ENCODE measurements at places on chromosomes 7 and 10.

DNA sequence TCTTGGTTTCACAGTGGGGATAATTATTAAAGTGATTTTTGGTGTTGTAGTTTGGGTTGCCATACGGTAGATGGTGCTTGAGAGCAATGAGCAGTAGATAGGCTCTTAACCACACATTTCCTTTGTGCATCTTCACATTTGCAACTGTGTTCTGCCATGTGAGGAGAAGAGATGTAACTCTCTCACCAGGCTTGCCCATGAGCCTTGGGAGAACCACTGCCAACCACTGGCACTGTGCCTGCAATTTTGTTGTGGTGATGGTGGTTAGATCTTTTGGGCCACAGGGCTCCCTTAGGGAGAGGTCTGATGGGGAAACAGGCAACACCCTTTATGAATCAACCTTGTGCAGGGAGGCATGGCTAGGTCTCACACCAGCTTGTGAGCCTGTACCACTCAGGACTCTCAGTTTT is 204.3 kb downstream of the CCDC7 start:
- DNase-seq = no peak

GRCh38 chr10:124325633-124325914 is 93.1 kb downstream of the OAT start:
- DNase-seq = no peak

GRCh38 chr10:98384531-98385133 is 30.4 kb downstream of the PYROXD2 start:
- DNase-seq = no peak

DNA sequence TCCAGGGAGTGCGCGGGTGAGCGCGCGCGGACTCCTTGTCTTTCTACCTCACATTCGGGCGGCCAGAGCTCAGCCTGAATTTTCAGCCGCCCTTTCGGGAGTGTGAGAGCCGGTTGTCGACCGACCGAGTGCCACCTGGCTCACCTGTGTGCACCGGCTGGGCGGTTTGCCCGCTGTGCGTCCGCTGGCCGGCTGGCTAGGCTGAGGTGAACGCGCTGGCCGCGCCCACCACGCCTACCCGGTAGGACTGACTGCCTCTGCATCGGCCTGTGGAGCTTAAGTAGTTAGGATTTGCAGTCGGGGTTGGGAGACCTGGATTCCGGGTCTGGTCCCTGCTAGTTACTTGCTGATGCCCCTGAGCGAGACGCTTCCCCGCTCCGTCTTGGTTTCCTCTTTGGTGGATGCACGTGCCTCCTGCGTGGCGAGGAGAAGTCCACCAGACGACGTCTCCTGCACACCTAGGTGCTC is 553 bp downstream of the TSPAN15 start:
- DNase-seq = no peak

- no peak for DNase-seq
Observed at GRCh38 chr10:114320249-114321116, 81.4 kb downstream of the VWA2 start.

DNA sequence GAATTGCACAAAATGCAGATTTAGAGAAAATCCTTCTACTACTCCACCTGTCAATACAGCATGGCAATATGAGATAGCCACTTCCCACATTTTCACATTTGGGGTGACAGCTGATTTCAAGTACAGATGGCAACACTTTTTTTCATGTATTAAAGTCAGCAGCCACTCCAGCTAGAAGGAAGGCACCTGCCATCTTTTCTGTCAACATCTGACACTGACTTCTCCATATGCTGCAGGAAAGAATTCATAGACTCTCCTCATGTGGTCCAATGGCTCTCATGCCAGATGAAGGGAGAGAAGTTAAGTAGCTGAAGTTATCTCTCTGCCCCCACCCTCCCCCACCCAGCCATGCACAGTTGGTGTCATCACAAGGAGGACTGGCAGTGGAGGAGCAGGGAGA is 912.0 kb downstream of the SORCS1 start:
- no peak for DNase-seq

DNA sequence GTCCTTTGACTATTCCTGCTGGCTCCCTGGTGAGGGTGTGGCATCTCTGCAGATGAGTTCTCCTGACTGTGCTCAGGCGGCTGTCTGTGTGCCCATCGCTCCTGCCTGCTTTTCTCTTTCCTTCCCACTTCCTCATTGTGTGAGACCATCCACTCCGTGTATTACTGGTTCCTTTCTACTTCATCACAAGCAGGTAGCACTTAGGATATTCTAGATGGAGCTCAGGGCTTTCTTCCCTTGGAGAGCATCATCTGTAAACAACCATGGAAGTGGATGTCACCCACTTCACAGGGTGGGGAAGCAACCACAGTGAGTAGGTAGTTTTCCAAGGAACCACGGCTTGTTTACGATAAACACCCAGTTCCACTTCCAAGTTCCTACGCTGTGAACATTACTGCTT is 15.7 kb downstream of the DNAJB6 start:
- DNase-seq = peak; percentile 34

DNA sequence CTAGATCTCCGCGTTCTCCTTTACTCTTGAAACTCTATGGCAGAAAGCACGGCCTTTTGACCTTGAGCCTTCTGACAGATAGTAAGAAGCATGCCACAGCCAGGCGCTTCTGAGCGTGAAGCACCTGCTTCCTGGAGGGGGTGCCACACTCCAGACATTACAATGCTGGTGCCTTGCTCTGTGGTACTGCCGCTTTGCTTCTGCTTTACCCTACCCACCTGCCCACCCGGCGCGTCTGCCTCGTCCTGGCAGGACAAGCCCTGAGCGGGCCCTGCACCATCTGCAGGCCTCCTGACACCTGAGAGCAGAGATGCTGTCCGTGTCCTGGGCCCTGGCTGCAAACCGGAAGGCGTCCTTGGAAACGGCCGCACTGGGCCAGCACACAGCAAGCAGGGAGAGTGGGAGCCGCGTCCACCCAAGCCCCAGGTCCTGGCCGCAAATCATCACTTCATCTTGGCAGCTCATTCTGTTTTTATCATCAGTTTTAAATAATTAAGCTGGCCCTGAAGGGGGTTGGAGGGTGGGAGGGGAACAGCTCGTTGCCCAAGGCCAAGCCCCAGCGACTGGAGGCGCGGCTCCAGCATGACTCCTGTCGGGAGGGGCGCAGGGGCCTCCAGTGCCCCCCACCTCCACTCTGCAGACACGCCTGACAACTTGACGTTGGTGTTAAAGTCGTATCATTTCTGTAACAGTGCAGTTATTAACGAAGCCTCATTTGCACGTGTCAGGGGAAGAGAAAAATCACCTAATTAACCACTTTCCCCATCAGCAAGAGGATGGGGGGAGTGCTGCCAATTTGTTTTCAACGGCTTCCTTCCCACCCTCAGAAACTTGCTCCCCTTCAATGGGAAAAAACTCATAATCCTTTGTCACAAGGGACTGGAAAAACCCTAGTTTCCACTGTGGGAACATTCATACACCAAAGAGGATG is 132.2 kb downstream of the MAD1L1 start:
- DNase-seq = no peak

- DNase-seq = no peak
Observed at GRCh38 chr7:132560825-132561529, 15.3 kb downstream of the PLXNA4 start.

DNA sequence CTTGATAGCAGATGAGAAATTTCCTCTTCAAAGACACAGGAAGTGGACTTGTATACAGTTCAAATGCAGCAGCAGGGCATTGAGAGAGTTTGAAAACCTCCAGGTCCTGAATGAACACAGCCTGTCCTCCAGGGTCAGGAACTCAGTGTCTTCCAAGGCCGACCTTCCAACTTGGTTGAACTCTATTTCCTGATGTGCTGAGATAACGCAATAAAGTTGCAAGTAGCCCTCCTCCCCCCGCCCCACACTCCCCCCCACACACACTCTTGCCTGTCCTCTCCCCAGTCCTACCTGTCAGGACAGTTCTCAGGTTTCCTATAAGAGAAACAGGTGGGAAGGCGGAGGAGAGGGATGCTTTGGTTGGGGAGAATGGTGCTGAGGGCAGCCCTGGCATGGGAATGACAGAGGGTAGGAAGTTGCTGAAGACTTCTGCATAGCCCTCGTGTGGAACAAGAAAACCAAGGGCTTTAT is 90.0 kb downstream of the CCDC71L start:
- no peak for DNase-seq

DNA sequence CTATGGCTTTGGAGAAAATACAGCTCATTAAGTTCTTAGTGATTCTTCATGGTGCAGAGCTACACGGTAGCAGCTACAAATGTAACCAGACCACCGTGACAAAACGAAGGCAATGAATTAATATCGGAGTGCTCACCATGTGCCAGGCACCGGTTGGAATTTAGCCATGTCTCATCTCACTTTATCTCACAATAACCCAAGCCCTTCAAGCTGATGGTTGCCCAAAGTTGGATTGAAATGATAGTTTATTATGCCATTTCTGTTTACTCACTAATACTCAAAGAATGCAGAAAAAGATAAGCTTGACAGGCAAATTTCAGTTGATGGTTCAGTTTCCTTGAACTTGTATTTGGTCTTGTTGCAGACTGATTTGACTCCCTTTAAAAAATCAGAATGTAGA is 312.6 kb downstream of the SKIDA1 start:
- no peak for DNase-seq

DNA sequence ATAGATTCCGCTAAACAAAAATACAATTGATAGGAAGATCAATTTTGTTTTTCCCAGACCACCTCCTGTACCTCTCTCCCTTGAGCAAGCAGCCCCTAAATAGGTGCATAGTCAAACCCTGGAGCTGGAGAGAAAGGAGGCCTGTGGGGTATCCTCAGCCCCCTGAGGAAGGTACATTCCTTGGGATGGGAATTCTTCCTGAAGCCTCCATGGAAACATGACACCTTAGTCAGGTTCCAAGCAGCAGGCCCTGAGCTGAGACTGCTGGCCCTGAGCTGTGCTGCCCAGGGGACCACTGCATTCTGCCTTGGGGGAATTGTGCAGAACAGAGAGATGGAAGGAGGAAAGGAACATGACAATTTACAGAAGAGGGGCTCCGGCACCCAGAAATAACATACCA is 7.4 kb downstream of the HNRNPF start:
- DNase-seq = no peak

GRCh38 chr10:70260734-70261133 is 23.1 kb downstream of the NPFFR1 start:
- no peak for DNase-seq

DNA sequence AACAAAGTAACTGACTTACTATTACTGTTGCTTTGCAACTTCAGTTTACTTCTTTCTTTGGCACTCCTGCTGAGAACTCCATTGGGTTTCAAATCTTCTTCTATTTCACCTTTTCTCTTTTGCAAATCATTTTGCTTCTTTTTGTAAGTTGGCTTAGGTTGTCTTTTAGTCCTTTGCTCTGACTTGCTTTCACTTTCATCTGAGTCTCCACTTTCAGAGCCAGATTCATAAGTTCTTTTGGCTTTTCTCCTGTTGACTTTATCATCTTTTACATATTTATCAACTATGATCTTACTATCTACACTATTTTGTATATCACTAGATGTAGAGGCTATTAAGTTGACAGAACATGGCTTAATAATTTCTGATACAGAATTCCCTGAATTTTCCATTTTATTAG is 73.4 kb downstream of the NRBF2 start:
- no peak for DNase-seq

DNA sequence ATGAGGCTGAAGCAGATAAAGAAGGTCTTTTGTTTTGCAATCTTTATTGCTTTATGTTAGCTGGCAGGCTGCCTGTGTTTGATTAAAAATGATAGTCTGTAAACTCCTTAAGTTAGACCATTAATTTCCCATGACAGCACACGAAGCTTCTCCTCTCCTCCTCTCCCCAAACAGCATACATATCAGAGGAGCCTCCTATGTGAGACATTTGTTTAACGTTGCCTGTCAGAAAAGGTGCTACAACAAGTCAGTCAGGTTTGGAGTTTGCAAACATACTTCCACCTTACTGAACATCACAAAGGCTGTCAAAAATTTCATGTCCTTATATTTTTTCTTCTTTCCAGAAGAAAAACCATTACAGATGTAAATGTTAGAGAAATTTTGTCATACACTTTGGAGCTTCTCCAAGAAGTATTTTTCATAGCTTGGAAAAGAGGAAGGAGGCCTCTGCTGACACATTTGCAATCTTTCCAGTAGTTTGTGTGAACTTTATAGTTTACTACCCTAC is 393.1 kb downstream of the EXOC4 start:
- DNase-seq = no peak

DNA sequence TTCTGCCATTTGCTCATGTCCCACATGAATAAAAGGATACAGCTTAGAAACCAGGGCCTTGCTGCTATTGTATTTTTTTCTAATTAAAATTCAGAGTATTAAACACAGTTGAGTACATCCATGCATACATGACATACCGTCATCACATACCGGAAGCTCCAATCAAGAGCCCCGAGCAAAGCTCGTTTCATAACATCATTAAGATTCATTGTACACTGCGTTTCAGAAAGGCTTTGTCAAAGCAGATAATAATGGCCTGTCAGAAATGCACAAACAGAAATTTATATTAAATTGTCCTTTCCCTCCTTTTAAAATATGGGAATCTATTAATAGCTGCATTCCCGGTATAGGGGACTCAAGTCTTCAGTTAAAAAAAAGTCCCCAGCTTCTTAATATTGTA is 103.4 kb downstream of the PRTFDC1 start:
- DNase-seq = no peak

GRCh38 chr10:21015851-21016250 is 118.7 kb upstream of the NEBL start:
- DNase-seq = no peak

DNA sequence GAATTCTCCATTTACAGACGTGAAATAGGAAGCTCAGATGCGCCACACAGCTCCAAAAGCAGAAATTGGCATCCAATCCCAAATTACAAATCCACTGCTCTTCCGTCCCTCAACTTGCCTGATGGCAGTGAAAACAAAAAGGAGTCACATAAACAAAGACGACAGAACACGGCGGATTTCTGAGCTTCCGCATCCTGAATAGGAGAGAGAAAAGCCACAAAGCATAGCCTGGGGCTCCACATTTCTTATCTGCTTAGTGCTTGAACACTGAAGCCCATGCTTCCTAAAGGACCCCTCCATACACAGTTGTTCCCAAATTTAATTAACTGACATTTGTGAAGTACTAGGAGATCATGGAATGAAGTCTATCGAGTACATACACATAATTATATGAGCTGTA is 32.6 kb downstream of the BEND7 start:
- no peak for DNase-seq

GRCh38 chr7:46494441-46494840 is 573.4 kb upstream of the IGFBP3 start:
- DNase-seq = no peak

DNA sequence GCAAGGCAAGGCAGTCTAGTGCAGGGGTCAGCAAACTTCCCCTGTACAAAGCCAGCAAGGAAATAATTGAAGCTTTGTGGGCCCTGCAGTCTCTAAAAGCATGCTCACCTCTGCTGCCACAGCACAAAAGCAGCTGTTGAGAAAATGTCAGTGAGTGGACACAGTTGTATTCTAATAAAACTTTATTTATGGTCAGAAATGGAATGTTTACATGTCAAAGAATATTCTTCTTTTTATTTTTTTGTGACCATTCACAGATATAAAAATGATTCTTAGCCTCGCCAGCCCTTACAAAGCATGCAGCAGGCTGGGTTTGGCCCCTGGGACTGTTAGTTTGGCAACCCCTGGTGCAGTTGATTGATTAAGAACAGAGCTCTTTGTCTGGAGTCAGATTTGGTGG is 192.4 kb downstream of the BUB3 start:
- no peak for DNase-seq

Data from NCI-H187 treated with DMSO at 0.1 percent for 48 hours (cell line).